ENCODE measurements at places on chromosomes 11 and 22.
A peak's percentile ranks its signal among the peaks of the same experiment; 100 is the strongest.

DNA sequence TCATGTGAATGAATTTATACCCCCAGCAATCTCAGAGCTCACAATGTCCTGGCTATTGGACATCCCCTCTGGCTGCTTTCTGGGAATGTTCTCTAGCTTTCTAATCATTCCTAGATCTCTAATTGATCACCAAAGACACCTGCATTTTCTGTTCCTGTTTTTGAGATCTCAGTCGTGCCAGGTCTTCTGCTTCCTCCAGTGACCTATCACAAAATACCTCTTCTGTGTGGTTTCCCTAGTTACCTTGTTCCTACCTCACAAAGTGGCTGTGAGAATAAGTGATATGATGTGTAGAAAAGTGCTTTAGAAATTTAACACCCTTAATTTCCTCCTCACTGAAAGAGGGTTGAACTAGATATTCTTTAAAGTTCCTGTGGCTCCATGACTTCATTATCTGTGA lies 92.2 kb downstream of the LUZP2 start:
- DNase-seq: no peak

DNA sequence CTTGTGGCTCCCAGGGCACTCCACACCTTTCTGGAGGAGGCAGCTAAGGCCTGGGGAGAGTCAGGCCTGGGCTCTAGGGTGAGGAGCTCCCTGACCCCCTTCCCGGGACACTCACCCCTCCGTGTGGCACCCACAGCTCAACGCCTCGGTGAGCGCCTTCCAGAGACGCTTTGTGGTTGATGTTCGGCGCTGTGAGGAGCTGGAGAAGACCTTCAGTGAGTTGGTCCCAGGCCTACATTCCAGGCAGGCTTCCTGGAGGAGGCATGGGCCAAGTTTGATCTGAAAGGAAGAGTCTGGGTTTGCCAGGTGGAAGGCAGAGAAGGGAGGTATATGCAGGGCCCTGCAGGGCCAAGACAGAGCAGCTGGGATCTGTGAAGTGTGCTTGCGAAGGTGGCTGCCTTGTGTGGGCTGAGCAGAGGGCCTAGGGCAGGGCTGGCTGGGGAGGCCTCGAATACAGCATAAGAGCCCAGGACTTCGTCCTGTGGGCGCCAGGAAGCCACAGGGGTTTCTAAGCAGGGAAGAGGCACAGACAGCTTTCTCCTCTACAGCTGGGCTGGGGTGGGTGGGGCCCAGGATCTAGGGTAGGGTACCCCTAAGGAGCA lies 2.9 kb downstream of the TCIRG1 start:
- no peak for DNase-seq

DNA sequence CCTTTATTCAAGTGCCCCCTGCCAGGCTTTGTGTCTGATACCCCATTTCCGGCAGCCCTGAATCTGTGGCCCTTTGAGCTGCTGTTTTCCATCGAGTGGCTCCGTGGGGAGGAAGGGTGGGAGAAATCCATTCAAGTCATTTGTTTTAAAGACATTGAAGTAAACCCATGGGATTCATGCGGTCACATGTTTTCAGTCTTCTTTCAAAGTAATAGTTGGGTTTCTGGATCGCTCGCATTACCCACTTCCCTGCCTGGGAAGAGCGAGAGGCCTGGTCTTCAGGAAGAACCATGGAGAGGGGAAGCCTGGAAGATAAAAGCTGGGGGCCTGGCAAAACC lies 14.4 kb downstream of the DAGLA start:
- DNase-seq: no peak

GRCh38 chr11:16505481-16505880 lies 149.1 kb upstream of the SOX6 start:
- DNase-seq: no peak

DNA sequence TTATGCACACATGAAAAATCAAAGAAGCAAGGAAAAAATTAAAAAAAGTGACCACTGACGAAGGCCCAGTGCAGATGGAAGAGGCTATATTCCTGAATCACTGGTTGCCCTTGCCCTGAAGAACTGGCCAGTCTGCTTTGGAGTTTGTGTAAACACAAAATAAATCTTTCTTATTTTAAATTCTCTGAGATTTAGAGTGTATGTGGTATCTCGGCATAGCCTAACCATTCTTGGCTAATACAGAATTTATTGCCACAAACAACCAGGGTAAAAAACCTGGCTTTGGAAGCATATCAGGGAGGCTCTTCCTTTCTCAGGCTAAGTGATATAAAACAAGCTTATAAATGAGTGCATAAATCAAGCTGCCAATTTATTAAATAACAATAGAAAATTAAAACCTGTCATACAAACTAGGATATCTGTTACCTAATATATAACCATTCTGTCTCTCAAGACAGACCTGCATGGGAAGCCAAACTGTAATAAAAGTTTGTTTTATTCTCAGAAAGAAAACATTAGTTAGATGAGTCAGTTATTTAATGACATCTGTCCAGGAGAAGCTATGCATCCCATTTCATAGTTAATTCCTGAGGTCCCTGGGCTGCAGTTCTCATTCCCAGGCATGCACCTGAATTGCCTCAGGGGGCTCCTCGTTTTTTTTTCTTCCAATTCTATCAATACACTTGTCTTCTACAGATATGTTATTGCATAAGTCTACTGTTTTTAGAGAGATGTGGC lies 6.1 kb upstream of the TMEM135 start:
- DNase-seq: no peak

DNA sequence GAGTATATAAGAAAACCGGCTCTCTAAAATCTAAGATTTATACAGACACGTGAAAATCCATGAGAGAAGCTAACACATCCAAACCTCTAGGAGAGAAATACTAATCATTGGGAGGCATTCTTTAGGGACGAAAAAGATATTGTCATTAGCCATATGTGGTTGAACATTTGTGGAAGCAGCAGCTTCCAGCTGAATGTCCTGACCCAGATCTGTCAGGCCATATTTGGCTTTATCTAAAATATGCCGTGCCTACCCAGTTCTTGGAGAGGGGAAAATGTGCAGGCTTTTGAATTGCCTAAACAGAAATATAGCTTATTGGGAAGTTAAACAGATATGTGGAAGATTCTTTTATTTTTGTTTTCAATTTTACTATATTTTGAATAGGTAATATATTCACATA lies 6.4 kb downstream of the CCDC89 start:
- no peak for DNase-seq

- peak; percentile 81 for DNase-seq
Observed at GRCh38 chr11:120303004-120303637, 22.0 kb upstream of the TLCD5 start.

GRCh38 chr11:28743061-28743550 lies 634.9 kb downstream of the METTL15 start:
- DNase-seq: no peak

DNA sequence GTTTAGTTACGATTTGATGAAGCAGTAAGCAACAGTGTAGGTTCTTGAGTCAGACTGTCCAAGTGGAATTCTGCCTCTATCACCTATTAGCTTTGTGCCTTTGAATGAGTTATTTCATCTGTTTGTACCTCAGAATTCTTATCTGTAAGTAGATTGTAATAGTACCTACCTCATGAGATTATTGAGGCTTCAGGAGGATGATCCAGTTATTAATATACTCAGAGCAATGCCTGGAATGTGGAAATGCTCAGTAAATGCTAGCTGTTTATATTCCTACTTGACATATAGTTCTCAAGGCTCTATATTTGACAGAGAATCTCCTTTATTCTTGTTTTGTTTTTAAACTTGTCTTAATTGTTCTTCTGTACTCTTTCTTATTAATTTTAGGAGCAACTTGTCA lies 70.1 kb downstream of the SFI1 start:
- no peak for DNase-seq
